ENCODE measurements at places on chromosomes 6 and 20.

DNA sequence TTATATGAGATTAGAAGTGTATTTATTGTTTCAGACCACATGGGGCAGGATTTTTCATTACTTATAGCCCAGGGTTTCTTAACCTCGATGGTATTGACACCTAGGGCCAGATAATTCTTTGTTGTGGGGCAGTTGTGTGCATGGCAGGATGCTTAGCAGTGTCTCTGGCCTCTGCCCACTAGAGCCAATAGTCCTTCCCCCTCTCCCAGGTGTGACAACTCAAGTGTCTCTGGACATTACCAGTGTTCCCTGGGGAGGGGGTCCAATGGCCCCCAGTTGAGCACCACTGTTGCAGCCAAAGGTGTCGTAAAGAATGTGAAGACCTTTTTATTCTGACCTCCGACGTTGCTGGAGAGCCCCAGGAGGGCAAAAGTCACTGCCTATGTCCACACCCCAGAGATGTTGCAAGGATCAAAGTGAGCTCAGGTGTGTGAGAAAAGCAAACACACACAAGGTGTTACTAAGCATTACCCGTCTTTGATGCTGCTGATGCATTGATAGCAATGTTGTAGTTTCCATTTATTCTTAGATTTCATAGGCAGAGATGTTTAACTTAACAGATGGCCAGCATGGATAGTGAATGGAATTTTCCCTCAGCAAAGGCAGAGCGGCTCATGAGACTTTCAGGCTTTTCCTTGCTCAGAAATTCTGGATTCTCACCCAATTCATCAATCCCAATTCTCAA, 22.2 kb downstream of the BANF2 start:
- DNase-seq: no peak

DNA sequence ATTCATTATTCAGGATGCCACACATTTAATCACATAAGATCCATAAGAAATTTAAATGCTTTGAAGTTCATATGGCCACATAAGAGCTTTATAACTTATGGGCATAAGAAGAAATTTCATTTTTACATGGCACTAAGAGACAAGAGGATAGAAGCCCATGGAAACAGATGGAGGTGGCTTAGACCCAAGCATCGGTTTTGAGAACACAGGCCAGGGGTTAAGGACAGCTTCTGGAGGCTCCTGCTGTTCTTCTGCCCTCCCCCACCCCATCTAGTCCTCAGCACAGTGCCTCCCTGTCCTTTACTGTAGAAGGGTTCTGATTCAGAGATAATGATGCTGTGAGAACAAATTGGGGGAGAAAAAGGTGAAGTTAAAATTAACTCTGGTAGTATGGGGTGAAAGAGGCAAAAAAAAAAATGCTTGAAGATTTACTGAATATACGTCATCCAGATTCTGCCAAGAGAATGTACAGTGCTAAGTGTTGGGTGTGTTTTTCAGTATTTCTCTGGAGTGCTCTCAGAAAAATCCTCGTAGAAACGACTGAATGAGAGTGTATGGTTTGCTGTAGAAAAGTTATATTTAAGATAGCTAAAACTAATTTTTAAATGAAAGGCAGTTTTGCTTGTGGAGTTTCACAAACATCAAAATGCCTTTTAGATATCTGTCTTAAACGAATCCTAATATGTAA, 539.7 kb downstream of the QKI start:
- no peak for DNase-seq

- no peak for DNase-seq
Measured at GRCh38 chr20:46984405-46984804, 89.8 kb downstream of the EYA2 start.

DNA sequence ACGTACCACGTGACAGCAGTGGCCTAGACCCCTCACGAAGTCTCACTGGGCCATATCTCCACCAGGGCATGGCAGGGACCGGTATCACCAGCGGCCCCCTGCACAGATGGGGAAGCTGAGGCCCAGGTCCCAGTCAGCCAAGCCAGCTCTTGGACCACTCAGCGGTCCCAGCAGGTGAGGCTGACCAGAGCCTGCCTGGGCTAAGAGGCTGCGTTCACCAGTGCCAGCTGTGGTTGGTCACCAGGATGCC, 2.6 kb upstream of the MRGBP start:
- no peak for DNase-seq

DNA sequence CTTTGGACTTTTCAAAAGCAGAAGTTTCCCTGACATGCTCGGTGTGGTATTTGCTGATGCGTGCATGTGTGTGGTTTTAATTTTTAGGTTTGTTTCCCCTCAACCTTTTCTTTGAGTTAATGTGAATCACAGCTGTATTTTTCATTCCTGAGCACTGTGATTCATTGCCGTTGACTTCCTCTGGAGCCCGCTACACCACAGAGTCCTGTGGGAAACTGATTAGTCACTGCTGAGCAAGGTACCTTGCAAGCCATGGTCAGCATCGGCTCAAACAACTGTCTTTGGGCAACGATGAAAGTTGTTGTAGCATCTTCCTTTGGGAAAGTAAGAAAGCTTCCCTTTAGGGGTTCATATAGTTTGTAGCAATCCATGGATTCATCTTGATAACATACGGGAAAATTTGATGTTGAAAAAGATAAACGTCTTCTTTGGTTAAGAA, 57.5 kb downstream of the RIN2 start:
- peak; percentile 74 for DNase-seq

DNA sequence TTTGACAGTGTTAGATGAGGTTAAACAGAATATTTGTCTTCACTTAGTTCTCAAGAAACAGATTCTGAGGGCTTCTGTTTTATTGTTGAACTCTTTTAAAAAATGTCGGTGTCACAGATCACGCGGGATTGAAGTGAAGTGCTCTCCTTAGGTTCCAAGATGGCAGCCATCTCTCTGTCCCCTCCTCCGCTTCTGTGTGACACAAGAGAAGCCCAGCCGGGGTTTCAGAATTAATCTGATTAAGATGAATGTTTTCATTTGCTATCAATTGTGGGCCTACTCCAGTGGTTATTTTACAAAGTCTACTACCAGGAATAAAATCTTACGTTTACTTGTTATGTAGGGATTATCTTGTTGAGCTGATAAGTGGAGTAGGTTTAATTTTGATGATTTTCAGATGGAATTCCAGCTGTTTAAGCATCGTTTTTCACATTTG, 10.9 kb downstream of the HIVEP1 start:
- no peak for DNase-seq

All from CD14-positive monocyte (primary cell).